ENCODE measurements at places on chromosomes 2 and 18.

DNA sequence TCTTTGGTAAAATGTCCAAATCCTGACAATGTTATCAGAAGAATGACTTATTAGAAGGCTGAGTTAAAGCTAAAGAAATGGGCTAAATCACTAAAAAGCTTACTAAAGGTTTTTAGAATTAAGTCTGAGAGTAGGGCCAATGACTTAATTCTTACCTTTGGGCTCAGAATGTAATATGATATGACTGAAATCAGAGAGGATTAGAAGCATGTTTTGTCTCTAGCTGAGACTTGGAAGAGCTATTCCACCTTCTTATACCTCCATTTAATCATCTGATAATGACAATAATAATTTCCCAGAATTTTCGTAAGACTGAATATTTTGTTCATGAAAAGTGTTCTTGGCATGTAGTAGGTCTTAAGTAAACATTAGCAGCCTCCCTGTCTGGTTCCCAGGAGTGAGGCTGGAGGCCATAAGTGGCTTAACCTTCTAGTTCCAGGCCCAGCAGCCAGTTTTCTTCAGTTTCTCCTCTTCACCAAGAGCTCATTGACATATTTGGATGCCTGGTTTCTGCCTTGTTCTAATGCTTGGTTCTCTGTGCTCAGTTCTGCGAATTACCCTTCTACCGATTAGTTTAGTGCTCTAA lies 25.5 kb upstream of the E2F6 start:
- DNase-seq, result no peak

DNA sequence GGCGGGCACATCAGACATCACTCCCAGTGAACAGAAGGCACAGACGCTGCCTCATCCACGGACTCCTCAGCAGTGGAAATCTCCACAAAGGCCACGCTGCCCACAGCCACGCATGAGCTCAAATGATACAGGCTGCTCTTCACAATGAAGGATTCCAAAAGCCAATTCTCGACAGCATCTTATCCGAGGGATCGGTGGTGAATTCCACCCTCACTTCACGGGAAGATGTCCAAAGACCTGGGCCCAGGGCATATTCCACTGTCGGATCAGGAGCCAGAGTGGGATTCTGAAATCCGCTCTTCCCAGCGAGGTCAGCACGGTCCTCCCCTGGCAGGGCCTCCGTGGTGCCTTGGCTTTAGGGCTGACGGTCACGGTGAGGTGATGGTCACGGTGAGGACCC lies 55.8 kb downstream of the EIPR1 start:
- no peak for DNase-seq

DNA sequence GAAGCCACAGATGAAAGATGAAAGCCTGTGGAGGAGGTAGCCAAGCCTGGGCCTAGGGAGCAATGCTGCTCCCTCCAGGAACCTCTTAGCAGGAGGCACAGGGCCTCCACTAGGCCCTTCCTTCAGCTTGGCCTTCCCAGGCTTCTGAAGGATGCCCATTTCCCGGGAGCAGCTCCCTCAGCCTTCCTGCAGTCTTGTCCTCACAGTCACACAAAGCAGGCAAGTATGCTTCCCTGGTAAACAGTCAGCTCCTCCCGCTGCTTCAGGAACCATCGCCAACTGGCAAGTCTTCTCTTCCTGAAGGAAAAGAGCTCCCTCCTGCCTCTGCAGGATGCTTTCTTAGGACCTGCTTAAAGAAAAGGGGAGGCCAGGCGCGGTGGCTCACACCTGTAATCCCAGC lies 53.2 kb downstream of the SMAD7 start:
- DNase-seq, result no peak

- DNase-seq, result no peak
Measured at GRCh38 chr2:1101982-1102590, 151.4 kb downstream of the SNTG2 start.

GRCh38 chr2:50385349-50385748 lies 646.6 kb downstream of the NRXN1 start:
- DNase-seq, result no peak

GRCh38 chr2:28322981-28323396 lies 69.7 kb upstream of the FOSL2 start:
- no peak for DNase-seq

DNA sequence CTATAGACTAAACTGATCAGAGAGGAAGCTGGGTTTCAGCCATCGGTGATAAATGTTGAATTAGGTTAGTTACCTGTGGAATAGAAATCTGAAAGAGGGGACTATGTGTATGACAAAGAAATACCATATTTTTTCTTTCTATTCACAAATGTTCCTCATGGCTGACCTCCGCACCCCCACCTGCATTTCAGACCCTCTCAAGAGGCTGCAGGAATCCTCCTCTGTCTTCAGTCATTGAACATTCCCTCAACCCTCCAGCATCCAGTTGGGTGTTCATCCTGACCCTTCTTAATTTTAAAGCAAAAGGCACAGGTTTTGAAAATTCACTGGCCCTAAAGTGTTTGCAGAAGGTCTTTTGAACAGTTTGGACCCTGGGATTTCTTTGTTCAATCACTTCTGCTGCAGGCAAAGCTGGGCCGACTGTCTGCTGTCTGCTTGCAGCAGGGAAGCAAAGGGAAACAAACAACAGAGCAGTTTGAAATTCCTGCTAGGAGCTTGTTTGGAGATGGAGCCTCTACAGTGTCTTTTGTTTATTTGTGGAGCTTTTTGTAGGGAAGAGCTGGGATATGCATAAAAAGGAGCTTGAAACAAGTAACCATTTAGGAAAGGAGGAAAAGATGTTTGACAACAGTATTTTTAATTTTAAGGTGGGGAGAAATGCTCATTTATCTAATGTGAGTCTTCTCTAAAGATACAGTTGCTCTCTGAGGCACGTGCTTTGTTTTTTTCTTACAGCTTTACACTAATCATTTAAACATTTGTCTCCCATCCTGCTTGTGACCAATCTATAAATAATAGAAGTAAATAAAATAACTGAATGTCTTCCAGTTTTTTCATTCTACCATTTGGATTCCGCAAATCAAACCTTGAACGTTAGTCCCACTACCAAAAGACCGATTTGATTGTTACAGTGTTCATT lies 213.3 kb upstream of the MMADHC start:
- DNase-seq, result no peak
